ENCODE measurements at places on chromosomes 6 and 20. TPM values are rescaled to one million over a fixed set of nuclear protein-coding genes. Genes with fewer than 3 reads are reported as not detected.
A peak's percentile ranks its signal among the peaks of the same experiment; 100 is the strongest.

- no peak for DNase-seq
Measured at GRCh38 chr6:134640229-134640628, 309.7 kb downstream of the ALDH8A1 start.

GRCh38 chr20:23425129-23425528 lies 3.8 kb upstream of the NAPB start:
- no peak for DNase-seq

BANF2 gene
- total RNA-seq, result not detected

DNA sequence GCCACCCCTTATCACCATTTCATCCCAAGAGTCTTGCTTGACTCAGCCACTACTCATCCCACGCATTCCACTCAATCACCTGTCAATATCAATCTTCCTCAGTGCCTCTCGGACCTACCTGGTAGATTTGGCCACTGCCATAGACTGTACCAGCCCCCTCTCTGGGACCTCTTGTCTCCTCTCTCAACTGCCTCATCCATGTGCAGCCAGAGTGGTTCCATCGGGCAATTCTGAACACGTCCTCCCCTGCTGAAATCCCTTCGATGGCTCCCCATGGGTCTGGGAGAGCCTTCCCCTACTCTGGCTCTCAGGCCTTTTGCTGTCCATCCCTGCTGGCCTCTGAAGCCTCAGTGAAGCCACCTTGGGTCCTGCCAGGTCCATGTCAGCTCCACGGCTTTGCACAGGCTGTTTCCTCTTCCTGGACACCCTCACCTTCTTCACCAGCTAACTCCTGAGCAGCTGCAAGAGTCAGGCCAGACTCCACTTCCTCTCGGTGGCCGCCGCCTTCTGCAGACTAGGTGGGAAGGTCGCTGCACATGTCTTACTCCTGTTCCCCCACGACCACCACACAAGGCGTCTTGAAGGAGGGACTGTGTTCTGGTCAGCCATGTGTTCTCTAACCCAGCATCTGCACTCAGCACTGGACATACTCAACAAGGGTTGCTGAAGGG lies 120.4 kb downstream of the TOX2 start:
- DNase-seq, result peak; percentile 38

- no peak for DNase-seq
Measured at GRCh38 chr6:160986851-160987250, 4.7 kb upstream of the MAP3K4 start.

ISM1 gene
- total RNA-seq, result 0.23 TPM

MMP24 gene
- not detected for total RNA-seq

DNA sequence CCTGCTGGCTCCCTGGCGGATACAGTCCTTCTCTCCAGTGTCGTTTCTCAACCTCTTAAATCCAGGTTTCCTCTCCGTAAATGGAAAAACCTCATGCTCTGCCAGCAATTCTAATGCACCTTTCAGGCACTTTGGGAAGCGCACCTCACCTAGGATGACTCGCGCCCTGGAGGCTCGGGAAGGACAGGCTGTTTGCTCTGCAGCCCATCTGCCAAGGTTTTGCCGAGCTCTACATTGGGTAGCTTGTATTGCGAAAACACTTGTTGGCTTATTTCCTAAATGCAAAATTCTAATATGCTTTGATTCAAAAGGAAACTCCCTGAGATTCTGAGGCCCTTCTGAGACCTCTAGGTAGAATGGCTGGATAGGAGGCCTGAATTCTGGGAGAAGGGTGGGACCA lies 102.6 kb upstream of the MLN start:
- DNase-seq, result no peak

DNA sequence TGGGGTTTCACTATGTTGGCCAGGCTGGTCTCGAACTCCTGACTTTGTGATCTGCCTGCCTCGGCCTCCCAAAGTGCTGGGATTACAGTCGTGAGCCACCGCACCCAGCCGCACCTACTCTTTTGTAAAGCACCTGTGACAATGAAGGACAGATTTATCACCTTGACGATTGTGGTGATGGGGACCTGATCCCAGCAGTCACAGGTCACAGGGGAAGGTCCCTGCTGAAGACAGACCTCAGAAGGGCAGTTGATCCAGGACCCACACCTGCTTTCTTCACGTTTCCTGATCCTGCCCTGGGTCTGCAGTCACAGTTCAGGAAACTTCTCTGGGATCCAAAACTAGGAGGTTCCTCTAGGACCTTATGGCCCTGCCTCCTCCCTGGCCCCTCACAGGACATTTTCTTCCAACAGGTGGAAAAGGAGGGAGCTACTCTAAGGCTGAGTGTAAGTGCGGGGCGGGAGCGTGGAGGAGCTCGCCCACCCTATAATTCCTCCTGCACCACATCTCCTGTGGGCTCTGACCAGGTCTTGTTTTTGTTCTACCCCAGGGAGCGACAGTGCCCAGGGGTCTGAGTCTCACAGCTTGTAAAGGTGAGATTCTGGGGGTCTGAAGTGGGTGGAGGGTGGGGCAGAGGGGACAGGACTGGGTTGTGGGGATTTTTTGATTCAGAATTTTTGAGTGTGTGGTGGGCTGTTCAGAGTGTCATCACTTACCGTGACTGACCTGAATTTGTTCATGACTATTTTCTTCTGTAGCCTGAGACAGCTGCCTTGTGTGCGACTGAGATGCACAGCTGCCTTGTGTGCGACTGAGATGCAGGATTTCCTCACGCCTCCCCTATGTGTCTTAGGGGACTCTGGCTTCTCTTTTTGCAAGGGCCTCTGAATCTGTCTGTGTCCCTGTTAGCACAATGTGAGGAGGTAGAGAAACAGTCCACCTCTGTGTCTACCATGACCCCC lies 3.0 kb downstream of the HLA-E start:
- DNase-seq, result no peak

GRCh38 chr6:77456531-77457248 lies 6.6 kb downstream of the HTR1B start:
- DNase-seq, result no peak

PNPLA1 gene
- not detected for total RNA-seq

KHDRBS2 gene
- total RNA-seq, result not detected

GRCh38 chr6:166587631-166588413 lies 1.3 kb upstream of the RAMACL start:
- peak; percentile 34 for DNase-seq

GRCh38 chr6:108762394-108762793 lies 85.8 kb upstream of the ARMC2 start:
- peak; percentile 32 for DNase-seq

DNA sequence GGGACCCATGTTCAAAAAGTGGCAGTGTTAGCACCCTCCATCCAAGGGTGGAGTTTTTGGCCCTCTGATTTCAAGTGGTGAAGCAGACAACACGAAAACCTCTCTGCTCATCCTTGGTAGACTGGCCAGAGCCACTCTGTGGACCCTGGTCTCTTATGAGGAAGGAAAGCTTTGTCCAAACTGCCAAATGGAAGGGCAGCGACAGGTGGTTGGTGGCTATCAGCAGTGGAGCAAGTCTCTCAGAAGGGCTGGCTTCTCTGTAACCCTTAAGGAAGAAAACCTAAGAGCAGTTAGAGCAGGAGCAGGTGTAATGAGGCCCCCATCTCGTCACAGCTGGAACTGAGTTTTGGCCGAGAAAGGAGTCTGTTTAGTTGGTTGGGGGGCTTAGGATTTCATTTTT lies 155.8 kb downstream of the SLC16A10 start:
- DNase-seq, result no peak

DNA sequence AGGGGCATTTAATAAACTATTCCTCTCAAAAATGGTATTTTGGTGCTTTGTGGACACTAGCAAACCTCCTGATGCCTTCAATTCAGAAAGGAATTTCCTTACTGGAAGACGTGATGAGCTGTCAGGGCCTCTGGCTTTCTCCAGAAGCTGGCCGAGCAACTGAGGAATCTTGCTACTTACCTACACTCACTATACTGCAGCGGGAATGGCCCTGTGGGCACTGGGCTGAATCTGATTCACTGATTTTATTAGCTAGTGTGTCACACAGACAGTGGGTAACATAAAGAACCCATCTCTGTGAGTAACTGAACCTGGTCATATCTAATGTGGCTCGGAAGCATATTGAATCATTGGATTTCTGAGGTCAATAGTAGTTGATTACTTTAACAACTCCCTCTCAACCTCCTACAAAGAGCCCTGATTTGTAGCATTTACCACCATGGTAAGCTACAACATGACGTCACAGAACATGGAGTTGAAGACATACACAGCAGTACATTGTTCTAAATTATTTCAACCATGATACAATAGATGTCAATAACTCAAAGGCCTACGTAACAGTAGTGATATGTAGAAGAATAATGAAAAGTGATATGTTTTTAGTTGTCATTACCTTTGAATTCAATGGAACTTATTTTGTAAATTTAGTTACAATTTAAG lies 232.1 kb downstream of the SYNE1 start:
- no peak for DNase-seq

HSD17B8 gene
- total RNA-seq, result 20.9 TPM

E2F1 gene
- total RNA-seq, result 87.7 TPM

TBC1D32 gene
- 7.3 TPM for total RNA-seq

GRCh38 chr20:58179432-58180099 lies 48.9 kb downstream of the ANKRD60 start:
- peak; percentile 62 for DNase-seq

- no peak for DNase-seq
Measured at GRCh38 chr20:7770046-7770445, 170.2 kb downstream of the HAO1 start.

GRCh38 chr20:8854571-8854970 lies 214.3 kb upstream of the PLCB4 start:
- DNase-seq, result no peak

DNA sequence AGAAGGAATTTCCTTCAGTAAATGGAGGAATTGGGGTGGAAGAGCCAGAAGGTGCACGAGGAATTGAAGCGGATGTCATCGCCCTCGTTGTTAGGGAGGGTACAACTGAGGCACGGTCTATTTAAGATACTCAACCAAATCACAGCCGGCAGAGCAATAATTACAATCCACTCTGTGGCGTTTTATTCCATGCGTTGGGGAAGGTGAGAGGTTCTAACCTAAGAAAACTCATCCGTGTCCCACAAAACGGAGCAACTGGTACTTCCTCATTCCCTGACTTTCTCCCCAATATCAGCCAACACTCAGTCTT lies 802 bp upstream of the RRBP1 start:
- no peak for DNase-seq

- DNase-seq, result no peak
Measured at GRCh38 chr20:24490598-24490997, 21.2 kb downstream of the SYNDIG1 start.

GRCh38 chr20:38875175-38875993 lies 50.8 kb upstream of the FAM83D start:
- DNase-seq, result peak; percentile 89
